ENCODE measurements at places on chromosomes 12 and 14.

DNA sequence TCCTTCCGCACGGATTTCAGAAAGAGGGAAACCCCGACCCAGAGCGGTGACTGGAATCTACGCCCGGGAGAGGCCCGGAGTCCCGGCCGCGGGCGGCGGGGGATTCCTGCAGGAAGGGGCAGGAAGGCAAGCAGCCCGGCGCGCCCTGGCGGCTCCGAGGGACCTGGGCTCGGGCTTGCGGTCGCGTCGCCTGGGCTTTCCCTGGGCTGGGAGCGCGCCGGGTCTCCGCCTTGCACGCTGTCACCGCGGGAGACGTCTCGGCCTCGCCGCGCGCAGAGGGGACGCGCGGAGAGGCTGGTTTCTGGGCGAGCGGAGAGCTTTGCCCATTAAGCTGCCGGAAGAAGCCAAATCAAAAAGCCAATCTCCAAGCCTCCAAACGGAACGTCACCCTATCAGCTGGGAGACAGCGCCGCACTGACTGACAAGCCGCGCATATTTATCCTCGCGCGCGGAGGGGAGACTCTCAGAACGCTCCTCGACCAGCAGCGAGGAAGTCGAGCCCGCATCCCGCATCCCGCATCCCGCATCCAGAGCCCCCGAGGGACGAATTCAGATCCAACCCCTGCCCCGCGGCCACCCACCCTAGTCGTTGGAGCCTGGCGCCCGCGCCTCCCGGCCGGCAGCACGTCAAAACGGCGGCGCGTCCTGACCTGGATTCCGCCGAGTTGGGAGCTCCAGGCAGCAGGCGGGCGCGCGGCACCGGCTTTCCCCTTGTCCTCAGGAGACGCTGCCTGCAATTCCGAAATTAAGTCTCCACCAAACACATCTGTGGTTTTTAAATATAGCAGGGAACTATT lies at the start of gene SLC8A3:
Gene SLC8A3 (minus strand): TSS at position 293 of the 797 bp plus-strand sequence. CDS start 20,529 bp downstream, outside the sequence.
- no peak for DNase-seq

GRCh38 chr14:102822311-102822863 lies 45.1 kb downstream of the TRAF3 start:
- no peak for DNase-seq

GRCh38 chr14:102125546-102125945 lies 14.2 kb upstream of the WDR20 start:
- DNase-seq: no peak

- no peak for DNase-seq
Measured at GRCh38 chr12:121423682-121424623, 24.0 kb downstream of the RNF34 start.

DNA sequence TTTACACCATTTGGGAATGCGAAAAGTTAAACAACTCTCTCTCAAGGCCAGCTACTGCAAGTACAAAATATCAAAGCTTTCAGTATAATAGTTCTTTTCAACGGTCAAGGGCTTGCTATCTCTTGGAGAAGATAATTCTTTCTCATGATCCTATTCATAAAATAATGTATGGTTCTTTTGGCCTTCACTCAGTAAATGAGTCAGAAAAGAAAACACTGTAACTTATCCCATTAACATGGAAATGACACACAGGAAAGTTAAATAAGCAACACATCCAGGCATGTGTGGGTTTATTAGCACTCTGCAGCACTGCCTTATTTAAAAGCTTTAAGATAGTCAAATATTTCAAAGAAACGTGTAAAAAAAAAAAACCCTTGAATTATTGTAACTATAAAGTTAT lies 36.9 kb downstream of the ZFC3H1 start:
- no peak for DNase-seq

DNA sequence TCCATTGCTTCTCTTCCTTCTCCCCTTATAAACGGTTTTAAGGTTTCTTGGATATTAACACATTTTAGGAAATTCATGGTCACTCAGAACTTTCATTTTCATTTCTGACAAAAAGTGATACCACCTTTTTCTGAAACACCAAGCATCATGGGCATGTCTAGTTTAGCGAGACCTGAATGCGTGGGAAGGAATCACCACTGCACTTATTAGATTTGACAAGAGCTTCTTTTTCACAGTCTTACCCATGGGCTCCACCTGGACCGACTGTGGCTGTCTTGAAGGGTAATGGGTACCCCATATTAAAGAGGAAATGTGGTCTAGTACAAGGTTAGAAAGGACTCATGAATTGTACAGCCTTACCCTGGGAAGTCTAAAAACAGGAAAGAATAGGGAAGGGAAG lies 95.4 kb downstream of the KCNK10 start:
- DNase-seq: no peak

GRCh38 chr12:75041472-75041871 lies 168.2 kb downstream of the KCNC2 start:
- DNase-seq: no peak

DNA sequence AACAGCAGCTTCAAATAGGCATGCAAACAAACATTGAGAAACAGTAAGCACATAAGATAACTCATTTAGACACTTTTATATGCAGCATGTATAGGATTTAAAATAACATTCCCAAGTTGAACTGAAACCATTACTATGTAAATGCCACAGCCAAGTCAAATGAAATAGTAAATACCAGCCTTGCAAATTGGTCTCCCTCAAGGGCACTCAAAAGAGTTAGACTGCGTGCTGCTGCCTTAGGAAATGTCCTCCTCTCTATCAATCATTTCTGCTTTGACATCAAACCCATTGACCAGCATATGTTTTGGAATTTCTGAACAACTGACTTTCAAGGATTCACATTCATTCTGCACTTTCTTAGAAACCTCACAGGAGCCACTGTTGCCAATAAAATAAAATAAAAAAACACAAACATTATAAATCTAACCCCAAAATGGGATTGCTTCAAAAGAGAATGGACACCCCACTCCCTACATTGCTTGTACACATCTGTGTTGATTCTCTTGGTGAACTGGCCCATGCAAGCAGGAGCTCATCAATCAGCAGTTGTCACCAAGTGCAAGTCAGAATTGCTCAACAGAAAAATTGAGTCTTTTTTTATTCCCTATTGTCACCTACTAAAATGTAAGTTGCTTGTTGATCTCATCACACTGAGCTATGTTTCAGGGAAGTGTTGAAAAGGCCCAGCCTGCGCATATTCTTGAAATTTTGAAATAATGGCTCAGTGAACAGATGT lies 256.2 kb downstream of the DAD1 start:
- DNase-seq: peak; percentile 73

- peak; percentile 8 for DNase-seq
Measured at GRCh38 chr14:80587096-80587724, 354.3 kb downstream of the CEP128 start.

GRCh38 chr14:63960926-63961567 lies 108.2 kb downstream of the SYNE2 start:
- no peak for DNase-seq

DNA sequence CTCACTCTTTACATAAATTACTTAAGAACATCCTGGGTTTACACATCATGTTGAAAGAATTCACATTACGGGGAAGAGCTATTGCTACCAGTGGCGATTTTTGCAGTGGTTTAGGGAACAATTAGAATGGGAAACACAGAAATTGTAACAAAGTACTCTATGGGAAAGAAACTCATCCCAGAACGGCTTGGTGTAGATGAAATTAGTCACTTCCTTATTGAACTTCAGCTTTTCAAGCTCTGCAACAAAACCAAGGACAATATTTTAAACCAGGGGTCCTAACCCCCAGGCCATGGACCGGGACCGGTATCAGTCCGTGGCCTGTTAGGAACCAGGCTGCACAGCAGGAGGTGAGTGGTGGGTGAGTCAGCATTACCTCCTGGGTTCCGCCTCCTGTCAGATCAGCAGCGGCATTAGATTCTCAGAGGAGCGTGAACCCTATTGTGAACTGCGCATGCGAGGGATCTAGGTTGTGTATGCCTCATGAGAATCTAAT lies 32.3 kb upstream of the FICD start:
- no peak for DNase-seq

DNA sequence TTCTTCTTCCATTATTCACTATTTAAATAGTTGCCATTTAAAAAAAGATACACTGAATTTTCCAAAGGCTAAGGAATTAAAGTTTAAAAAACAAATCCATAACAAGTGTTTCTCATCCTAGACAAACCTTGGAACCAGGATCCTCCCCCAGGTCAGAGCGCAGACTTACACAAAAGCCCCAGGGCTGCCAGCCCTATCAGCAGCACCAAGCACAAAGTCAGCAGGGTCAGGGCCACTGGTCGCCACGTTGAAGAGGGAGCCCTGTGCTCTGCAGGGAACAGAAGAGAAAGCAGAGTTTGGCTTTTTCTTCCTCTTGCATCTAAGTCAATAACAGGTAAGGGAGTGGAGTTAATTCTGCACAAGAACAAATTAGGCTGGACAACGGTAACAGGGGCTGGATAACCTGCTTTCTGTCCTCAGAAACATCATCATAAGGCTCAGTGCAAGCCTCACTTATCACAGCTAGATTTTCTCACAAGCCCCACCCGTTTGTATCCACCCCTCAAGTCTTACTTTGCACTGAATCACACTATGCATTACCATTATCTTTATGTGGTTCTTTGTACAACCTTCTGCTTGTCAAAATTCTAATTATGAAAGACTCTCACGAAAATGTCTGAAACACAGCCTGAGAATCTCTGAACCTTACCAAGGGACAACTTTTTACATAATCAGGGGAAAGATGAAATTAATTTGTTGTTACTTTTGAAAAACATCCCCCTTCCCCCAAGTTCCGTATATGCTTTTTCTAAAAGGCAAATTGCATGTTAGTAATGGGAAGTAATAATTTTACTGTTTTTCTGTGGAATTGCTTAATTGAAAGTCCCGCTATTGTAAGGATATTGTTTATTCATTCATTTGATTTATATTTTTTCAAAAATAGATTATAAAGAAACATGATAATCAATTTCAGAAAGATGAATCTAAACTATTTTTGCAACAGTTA lies 9.6 kb downstream of the CLEC1A start:
- DNase-seq: no peak

DNA sequence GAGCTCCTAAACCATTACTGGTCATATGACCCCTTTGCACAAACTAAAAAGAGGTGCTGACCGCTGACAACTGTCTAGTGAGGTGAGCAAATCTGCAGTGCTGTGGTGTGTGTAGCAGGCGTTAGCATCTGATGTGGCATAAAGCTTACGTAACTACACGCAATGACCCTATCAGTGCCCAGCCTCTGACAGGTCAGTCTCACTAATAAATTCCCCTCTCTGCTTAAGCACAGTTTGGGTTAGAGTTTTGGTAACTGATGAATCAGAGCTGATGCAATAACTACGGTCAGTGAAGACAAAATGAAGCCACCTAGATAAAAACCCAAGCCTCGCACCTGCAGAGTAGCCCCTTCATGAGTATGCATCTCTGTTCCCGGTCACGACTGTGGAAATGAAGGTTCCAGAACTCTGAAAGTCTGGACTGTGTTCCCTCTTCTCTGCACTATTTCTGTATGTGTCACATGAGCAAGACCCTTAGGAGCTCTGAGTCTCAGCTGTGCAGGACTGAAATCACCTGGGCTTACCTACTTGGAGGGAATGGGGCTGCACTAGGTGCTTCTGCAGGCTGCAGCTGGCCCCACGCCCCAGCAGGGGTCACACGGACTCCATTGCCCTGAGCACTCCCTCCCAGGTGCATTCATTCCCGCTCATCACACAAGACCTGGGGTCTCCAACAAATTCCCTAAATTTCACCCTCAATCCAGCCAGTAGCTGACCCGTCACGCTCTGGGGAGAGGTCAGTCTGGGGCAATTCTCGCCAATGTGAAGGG lies 54.4 kb downstream of the RIMBP2 start:
- DNase-seq: no peak

DNA sequence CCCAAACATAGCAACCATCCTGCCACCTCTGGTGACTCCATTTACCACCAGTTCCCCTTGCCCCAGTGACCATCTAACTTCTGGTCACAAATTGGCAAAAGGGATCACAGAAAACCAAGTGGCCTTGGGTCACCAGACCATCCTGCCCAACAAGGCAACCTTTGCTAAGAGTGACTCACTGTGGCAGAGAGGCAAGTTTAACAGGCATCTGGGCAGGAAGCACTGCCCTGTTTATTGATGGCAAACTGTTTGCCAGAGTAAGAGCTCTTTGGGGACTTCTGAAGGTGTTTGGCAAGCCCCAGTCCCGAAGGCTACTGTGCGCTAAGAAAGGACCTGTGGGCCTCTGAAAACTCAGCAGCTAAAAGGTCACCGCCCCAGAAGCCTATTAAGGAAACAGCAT lies 28.2 kb upstream of the TMEM233 start:
- DNase-seq: no peak

DNA sequence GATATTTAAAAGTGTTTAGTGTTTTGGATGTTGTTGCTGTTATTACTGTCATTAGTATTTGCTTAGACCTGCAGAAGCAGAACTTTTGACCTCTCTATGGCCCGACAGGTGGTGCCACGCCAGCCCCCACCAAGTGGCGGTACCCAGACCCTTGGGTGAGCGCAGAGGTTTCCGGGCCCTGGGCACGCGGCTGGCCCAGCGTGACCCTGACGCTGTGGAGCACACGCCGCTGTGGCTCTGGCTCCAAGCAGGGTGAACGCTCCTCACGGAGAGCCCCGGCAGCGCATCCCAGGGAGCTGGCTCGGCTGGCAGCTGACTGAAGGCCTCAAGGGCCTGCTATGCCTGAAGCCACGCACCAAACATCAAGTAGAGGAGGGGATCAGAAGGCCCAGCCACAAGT lies 22.6 kb downstream of the SLC25A47 start:
- DNase-seq: no peak

- DNase-seq: peak; percentile 88
Measured at GRCh38 chr12:121626087-121626852, at the start of gene ORAI1. Gene ORAI1 (plus strand): TSS chr12:121626530.

DNA sequence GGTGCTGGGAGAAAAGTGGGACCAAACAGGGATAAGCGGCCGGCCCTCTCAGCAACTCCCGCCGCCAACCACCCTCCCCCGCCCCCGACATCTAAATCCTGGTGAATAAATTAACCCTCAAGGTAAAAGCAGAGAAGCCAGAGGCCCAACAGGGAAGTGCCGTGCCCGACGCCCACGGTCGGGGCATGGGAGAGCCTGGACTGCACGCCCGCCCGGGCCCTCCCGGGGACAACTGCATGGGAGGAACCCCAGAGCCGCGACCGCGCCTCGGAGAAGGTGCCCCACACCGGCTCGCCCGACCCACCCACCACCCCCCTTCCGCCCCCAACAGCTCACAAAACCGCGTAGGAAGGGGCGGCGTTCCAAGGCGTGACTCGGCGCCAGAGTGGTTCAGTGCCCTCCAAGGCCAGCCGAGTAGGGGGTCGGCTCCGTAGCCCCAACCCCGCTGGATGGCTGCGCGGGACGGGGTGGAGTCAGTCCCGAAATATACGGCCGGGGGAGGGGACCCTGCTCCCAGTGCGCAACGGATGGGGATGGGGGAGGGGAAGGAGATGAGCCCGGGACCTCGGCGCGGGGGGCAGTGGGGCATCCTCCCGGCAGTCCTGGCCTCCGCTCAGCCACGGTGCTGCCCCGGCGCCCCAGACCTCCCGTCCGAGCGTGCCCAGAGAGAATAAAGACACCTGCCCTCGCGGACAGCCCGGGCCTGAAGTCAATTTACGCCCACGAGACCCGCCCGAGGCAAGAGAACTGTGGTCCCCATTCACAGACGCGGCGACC lies 732 bp downstream of the SLC25A29 start:
- no peak for DNase-seq

- no peak for DNase-seq
Measured at GRCh38 chr14:67999290-67999689, 179.7 kb downstream of the RAD51B start.

All from SHP77 (cell line).